ENCODE measurements at places on chromosomes 3 and 15.

- no peak for DNase-seq
Observed at GRCh38 chr3:47661121-47661752, 82.6 kb upstream of the CSPG5 start.

DNA sequence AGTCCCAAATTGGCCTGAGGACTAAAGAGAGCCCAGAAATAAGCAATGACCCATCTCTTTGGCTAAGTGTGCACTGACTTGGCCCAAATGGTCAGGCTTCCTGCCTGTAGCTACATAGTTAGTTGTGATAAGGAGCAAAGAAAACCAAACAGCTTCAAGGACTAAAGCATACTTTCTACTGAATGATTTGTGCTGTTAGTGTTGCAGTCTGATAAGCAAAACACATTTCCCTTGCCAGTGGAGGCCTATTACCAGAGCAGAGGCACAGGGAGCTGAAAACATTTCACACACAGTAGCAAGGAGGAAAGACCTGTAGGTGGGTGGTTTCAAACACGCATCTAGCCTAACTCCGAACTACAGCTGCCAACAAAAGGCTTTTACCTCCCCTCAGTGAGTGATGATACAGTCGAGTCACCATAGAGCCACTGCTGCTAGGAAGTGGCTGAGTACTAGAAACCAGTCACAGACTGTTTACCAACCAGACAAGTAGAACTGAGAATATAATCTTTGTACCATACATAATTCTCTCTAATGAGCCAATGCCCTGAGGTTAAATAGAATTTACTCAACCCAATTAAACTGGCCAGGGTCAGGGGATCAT, 222.3 kb upstream of the THBS1 start:
- no peak for DNase-seq

- no peak for DNase-seq
Observed at GRCh38 chr3:113291572-113291971, 80.2 kb downstream of the BOC start.

GRCh38 chr3:123295171-123295900, 93.6 kb downstream of the SEC22A start:
- no peak for DNase-seq

GRCh38 chr3:141401573-141402475, 33.5 kb downstream of the ZBTB38 start:
- peak; percentile 84 for DNase-seq

GRCh38 chr3:166071-166470, 30.5 kb upstream of the CHL1 start:
- peak; percentile 32 for DNase-seq

DNA sequence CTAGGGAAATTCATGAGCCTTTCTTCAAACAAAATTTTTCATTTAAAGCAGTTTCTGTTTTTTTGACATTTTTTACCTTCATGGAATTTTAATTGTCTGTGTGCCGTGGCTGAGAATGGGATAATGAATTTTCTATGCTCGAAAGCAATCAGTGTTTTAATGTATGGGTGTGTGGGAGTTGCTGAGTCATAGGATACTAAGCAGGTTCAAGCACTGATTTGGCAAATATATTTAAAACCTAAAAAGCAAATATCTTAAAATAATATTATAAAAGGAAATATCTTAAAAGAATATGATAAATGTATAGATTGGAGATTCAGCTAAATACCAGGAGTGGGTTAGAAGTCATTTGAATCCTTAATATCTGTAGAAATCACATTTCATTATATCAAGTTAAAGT, 173.6 kb upstream of the LRRFIP2 start:
- DNase-seq = no peak

DNA sequence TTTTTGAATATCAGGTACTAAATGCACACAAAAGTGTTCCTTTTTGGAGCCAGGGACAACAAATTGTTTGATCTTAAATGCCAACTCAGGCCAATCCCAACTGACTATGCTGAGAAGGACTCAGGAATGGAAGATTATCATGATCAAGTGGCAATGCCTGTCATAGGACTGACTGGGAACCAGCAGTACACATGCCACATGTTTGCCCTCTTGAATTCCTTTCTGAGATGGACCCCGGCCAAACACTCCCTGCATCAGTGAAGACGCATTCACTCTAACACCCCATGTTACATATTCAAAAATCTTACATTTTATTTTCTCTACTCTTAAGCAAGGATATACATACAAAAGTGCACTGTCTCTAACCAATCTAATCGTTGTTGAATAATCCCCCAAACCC, 36.1 kb downstream of the CLDN18 start:
- DNase-seq = no peak

DNA sequence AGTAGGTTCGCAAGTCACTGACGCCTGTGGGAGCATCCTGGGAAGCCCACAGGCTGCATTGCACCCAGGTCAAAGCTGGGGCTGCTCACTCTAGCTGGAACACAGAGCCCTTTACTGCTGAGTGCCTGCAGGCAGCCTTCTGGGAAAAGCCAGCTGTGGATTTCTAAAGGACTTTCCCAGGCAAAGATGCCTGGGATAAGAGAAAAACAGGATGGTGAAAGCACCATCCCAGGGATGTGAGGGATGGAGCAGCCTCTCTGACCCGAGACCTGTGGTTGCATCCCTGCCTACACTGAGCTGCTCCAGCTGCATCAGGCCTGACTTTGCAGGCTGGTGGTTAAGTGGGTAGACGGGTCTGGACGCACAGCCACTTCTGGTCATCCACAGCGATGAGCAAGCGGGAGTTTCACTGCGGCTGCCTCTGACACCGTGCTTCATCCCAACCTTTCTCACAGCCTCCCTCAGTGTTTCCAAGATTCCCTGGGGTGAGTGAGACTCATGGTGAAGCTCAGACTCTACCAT, 52.5 kb upstream of the AMOTL2 start:
- DNase-seq = no peak

DNA sequence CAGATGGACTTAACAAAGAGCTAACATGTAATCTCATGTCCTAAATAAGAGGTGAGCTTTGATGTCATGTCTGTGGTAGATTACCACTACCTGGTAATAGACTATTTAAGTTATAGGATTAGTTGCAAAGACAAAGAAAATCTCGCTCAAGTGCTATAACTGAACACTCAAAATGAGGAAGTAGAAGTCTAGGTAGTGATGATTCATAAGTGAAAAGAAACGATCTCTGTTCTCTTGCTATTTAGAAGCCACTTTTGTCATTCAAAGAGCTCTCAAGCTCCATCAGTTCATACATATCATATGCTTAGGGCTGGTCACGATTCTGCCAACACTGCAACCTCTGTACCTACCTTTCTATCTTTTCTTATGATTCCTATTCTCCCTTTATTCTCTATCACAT, 110.9 kb downstream of the EDEM1 start:
- DNase-seq = no peak

- no peak for DNase-seq
Observed at GRCh38 chr15:68488966-68489365, 57.0 kb upstream of the ITGA11 start.

DNA sequence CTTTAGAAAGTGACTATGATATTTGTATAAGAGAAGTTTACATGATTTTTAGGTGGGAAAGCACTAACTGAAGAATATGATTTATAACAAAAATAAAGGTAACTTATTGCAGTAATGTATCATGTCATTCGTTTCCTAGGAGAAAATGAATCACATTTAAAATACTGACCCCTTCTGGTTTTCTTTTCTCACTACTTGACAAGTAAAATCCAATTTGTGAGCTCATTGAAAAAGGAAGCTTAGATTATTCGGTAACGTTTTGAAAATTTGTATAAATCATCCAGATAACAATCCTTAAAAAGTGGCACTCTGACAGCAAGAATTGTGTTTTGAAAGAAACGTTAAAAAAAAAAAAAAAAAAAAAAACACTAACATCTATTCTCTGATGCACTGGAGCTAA, 39.0 kb downstream of the NSUN3 start:
- DNase-seq = no peak

GRCh38 chr3:9863058-9863772, 16.8 kb downstream of the CIDEC start:
- DNase-seq = no peak

- DNase-seq = no peak
Observed at GRCh38 chr3:42764561-42765295, 8.3 kb downstream of the CCDC13 start.

GRCh38 chr3:138771585-138771984, 63.1 kb downstream of the PIK3CB start:
- DNase-seq = no peak

DNA sequence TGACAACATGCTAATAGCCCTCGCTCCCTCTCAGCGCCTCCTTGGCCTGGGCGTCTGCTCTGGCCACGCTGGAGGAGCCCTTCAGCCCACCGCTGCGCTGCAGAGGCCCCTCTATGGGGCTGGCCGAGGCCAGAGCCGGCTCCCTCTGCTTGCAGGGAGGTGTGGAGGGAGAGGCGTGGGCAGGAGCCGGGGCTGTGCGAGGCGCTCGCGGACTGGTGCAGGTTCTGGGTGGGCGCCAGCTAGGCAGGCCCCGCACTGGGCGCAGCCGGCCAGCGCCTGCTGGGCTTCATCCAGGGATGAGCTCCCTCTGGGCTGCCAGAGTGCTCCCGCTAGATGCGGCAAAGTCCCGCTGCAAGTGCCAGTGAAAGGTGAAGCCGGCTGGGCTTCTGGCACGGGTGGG, 21.0 kb upstream of the DNAJC13 start:
- DNase-seq = no peak

GRCh38 chr3:194801461-194802432, 116.1 kb downstream of the FAM43A start:
- peak; percentile 37 for DNase-seq

GRCh38 chr3:173398111-173398479, 551 bp downstream of the NLGN1 start:
- no peak for DNase-seq

- peak; percentile 89 for DNase-seq
Observed at GRCh38 chr3:56799251-56799882, 2.4 kb downstream of the ARHGEF3 start.

GRCh38 chr3:45716790-45717336, 27.7 kb downstream of the SACM1L start:
- no peak for DNase-seq

DNA sequence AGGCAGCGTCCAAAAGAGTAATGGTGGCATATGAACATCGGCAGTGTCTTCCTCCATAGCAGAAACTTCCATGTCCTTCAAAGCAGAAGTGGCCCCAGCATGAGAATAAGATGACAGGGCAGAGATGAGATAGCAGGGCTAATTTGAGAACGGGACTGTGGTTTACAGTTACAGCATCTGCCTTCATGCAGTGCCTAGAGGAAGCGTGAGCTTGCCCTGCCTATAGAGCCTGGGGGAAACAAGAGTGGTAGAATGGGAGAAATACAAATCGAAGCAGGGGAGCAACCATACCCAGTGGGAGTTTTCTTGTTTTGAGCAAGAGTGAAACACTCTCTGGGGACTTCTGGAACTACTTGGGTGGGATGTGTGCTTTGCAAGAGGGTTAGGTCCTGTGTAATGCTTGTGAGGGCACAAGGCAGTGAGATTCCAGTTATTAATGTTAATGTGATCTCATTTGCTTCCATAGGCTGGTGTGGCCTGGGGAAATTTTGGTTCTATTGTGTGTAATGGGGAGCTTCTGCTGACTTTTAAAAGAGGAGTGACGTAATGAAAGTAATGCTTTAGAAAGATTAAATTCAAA, 616.9 kb downstream of the ZIC1 start:
- no peak for DNase-seq

DNA sequence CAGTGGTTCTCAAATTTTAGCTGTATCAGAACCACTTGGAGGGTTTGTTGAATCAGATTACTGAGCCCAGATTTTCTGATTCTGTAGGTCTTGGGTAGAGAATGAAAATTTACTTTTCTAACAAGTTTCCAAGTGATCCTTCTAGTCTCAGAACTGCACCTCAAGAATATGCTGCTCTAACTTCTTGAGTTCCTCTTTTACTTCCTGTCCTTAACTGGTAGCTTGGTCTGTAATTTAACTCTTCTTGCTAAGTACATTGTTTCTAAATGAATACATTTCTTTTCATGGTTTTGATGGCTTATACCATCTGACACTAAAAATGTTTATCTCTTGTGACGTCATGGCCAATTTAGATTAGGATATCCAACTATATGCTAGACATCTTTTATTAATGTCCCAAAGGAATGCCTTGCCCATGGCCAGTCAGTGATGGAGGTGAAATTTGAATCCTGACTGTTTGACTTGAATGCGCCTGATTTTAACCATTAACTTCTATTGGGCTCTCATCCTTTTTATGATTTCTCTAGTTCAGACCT, 262.6 kb upstream of the NAALADL2 start:
- DNase-seq = no peak

All from eye (tissue), 1 donor.